ENCODE measurements at places on chromosomes 5 and 9.

DNA sequence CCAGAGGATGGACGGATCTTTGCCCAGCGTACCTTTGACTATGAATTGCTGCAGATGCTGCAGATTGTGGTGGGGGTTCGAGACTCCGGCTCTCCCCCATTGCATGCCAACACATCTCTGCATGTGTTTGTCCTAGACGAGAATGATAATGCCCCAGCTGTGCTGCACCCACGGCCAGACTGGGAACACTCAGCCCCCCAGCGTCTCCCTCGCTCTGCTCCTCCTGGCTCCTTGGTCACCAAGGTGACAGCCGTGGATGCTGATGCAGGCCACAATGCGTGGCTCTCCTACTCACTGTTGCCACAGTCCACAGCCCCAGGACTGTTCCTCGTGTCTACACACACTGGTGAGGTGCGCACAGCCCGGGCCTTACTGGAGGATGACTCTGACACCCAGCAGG, 1.9 kb downstream of the PCDHGC5 start:
- DNase-seq, result no peak

- DNase-seq, result no peak
Measured at GRCh38 chr5:35303152-35303551, 72.9 kb upstream of the PRLR start.

GRCh38 chr9:125258832-125259534, 2.6 kb upstream of the GAPVD1 start:
- DNase-seq, result no peak

DNA sequence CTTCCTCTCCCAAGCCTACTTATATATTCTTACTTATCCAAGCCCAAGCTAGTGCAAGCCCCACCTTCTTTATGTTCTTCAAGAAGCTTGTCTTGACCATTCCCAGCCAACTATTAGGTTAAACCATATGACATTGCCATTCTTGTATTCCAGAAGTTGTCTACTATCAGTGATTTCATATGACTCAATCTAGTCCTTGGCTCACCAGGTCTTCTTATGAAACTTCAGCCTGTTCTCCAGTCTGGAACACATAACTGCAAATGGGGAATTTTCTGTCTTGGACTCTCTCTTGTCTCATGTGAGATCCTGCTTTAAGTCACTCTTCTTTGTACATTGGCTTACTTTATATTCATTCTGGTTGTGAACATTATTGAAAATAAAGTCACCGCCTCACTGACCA, 130.7 kb downstream of the TTLL11 start:
- no peak for DNase-seq

DNA sequence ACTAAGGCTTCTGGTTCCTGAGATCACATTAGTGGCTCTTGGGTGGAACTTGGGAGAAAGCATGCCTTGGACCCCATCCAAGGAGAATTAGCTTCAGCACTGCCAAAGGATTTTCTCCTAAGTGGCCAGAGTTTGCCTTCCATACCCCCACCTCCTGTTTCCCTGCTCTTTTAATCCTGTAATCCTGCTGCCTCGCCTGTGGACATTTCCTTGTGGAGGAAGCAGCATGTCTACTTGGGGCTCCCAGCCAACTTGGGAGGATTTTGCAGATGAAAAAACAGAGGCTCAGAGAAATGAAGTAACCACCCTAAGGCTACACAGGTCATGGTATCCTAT, 1.6 kb downstream of the ARSI start:
- no peak for DNase-seq

- DNase-seq, result no peak
Measured at GRCh38 chr5:171647904-171648260, 137.7 kb upstream of the SMIM23 start.

Data from stimulated activated CD4-positive, alpha-beta T cell treated with anti-CD3 and anti-CD28 coated beads, Interleukin-2, amount 100 ng/mL, for 24 hours (primary cell).